Stimulated activated CD4-positive, alpha-beta T cell treated with anti-CD3 and anti-CD28 coated beads, Interleukin-2, amount 100 ng/mL, for 4 hours (primary cell): ENCODE measurements at places on chromosomes 7 and 10.

GRCh38 chr10:806451-807162 is 117.1 kb upstream of the DIP2C start:
- no peak for DNase-seq

DNA sequence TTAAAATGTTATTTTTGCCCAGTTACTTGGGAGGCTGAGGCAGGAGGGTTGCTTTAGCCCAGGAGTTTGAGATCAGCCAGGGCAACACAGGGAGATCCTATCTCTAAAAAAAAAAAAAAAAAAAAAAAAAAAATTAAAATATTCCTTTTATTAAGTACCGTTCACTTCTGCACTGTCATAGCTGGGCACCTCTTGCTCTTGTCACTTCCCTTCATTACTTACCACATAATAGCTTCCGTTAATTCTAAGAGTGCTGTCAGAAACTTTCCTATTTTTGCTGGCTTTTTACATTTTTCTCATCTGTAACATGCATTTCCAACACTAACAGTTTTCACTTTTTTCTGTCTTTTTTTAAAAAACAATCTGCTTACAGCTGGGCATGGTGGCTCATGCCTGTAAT is 132.9 kb downstream of the PIP4K2A start:
- DNase-seq, result no peak

GRCh38 chr7:78953090-78953489 is 500.4 kb downstream of the MAGI2 start:
- DNase-seq, result no peak

DNA sequence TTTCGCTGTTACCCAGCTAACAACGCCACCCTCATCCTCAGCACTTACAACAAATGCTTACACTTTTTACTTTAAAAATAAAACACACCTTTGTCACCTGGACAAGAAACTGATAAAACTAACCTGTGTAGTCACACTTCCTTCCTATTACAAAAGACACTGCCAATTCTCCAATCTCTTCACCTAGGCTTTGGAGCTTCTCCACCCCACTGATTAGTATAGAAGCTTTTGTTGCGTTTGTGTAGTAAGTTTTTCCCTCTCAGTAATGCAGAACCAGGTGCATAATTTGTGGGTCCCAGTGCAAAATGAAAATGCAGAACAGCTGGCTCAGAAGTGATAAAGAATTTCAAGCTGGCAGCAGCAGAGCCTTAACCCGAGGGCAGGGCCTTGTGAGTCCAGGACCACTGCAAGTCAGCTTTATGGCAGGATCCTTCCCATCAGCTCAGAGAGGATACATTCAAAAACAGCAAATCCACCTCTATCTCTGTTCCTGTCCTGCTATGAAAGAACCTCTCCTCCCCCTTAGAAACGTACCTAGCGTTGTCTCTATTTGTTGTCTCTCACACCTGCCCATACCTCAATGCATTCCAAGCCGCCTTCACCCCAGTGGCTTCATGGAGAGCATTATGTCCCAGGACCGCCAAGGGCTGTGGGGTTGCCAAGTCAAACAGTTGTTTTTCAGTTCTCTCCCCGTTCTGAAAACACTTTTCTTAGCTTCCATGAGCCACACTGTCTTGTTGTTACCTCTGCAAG is 40.3 kb upstream of the EGFR start:
- no peak for DNase-seq

DNA sequence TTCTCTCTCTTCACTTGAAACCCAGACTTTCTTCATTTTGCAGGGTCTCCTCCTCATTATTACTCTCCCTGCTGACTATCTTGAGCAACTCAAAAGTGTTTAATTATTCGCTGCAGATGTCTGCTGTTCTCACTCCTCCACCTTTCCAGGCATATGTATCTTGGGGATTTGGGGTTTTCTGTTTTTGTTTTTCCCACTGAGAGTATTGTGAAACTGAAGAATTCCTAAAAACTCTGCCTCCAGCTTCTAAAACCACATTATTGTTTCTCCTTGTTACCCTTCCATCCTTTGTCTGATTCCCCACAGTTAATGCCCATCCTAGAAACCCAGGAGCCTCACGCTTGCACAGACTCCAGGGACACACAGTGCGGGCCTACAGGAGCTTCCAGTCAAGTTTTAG is 51.3 kb downstream of the WNT2 start:
- DNase-seq, result no peak

DNA sequence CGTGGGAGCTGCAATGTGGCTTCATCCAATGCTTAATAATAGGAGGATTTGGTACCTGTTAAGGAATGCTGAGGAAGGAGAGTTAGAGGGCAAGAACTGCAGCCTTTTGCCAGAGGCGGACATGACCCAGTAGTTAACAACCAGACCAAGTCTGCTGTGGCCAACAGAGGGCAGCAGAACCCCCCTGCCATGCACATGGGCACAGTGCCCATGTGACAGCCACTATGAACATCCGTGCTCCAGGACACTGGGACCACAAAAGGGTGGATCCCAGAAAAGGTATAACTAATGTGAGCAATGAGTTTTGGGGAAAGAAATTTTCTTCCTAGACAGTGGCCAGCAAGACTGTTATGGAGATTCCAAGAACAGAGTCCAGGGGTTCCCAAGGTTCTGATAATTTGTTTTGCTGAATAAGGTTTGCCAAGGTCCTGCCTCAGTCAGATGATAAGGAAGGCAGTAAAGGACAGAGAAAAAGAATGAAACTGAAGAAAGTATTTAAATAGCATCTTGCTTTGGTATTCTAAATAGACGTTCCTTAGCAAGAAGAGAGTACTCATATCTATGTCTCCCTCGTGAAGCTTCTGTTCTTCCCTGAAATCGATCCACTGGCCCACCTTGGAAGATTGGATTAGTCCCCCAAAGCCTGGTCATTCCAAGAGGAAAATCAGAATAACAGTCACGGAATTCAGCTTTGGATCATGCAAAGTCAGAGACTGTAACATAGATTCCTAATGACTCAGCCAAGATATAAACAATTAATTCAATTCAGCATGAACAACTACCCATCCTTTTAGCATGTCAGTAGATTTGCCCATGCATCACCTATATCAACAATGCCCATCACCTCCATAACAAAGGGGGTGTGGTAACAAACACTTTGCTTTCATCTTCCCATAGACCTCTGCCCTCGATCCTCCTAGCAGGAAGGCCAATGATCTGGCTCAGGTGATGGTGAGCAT is 56.0 kb downstream of the LGI1 start:
- DNase-seq, result peak; percentile 6

DNA sequence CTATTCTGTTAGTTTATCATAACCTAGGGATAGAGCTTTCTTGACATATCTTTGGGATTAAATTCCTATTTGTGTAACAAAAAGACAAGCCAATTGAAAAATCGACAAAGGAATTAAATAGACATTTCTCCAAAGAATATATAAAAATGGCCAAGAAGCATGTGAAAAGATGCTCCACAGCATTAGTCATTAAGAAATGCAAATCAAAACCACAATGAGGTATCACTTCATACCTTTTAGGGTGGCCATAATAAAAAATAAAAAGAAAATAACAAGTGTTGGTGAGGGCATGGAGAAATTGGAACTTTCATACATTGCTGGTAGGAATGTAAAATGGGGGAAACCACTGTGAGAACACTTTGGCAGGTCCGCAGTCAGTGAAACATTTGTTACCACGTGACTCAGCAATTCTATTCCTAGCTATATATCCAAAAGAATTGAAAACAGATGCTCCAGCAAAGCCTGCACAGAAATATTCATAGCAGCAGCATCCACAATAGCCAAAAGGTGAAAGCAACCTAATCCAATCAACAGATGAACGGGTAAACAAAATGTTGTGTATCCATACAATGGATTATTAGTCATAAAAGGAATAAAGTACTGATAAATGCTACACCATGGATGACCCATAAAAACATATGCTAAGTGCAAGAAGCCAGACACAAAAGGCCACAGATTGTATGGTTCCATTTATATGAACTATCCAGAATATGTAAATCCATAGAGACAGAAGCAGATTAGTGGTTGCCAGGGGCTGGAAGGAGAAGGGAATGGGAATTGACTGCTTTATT is 20.5 kb downstream of the SPAG6 start:
- DNase-seq, result no peak

GRCh38 chr7:43546231-43546630 is 36.7 kb upstream of the STK17A start:
- DNase-seq, result no peak

DNA sequence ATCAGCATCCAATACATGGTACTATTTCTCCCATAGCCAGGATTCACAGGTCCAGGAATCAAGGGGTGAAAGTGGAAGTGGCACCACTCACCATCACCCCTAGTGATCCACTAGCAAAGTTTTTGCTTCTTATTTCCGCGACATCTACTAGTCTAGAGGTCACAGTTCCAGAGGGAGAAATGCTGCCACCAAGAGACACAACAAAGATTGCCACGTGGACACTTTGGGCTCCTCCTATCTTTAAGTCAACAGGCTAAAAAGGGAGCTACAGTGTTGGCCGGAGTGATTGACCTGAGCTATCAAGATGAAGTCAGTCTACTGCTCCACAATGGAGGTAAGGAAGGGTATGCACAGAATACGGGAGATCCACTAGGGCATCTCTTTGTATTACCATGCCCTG is 178.2 kb downstream of the AKR1D1 start:
- DNase-seq, result no peak

DNA sequence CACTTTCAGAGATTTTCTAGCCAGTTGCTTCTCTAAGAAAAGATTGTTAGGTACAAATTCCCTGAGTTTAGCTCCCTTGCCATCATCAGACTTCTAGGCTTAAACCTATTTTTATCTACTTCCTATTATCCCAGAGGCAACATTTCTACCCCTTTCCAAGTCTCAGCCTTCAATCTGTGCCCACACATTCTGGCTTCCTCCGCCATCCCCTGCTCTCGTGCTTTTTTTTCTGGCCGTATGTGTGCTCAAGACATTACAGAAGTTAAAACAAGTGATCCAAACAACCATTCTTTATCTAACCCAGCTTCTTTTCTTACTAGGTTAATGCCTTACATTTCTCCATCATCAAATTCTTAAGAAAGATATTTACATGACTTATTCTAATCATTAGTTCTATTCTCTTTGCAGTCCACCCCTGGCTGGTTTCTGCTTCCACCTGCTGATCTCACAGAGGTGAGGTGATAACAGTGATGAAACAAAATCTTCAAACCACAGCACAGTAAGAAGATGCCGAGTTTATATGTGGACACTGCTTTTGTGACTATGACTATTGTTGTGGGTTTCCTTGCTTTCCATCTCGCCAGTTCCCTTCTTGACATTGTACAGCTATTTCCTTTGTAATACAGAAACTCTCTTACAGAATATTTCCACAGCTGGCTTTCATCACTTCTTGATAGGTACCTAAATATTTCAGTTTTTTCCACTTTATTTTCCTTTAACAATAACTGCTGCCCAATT is 18.3 kb upstream of the CDK6 start:
- no peak for DNase-seq

GRCh38 chr7:152464312-152465118 is 28.7 kb upstream of the KMT2C start:
- DNase-seq, result peak; percentile 38

GRCh38 chr10:75097666-75098285 is 13.7 kb upstream of the SAMD8 start:
- DNase-seq, result no peak

GRCh38 chr7:92034116-92034515 is 93.5 kb downstream of the AKAP9 start:
- DNase-seq, result no peak

DNA sequence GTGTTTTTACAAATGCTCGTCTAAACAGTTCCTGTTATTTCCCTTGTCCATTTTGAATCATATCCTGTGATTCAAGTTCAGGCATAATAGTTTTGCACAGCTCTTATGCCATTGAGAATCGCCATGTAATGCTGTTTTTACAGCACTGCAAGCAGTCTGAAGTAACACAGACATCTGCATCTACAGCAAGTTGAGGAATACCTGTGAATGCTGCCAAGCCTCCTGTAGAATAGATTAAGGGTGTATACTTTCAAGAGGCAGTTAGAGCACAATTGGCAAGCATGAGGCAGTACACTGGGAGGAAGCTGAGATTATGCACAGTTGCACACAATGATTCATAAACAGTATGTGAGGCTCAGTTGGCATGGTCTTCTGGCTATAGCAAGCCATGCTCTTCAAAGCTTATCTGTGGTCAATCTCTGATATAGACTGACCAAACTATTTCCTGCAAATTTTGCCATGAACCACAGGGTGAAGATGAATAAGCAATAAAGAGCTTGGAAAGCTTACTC is 121.9 kb upstream of the AKR1E2 start:
- no peak for DNase-seq

DNA sequence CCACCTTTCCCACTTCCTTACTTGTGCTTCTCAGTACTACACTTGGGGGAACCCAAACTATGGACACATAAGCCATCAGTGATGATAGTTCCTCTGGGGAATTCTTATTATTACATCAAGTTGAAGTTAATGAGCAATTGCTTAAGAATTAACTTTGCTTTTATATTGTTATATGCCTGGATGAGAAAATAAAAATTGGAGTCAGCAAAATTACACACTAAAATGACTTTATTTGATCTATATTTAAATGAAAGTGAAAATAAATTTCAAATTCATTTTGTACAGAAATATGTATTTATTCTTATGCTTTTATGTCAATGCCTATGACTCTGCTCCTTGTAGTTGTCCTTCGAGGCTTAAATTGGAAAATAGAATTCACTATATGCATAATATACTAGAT is 149.4 kb upstream of the KCND2 start:
- DNase-seq, result no peak

GRCh38 chr7:98910427-98910826 is 32.1 kb downstream of the TRRAP start:
- no peak for DNase-seq

- no peak for DNase-seq
Observed at GRCh38 chr7:28348636-28349035, 63.7 kb upstream of the CREB5 start.

GRCh38 chr10:129057856-129058663 is 409.0 kb upstream of the MGMT start:
- DNase-seq, result no peak

GRCh38 chr7:76259124-76260093 is 43.1 kb upstream of the HSPB1 start:
- DNase-seq, result no peak

DNA sequence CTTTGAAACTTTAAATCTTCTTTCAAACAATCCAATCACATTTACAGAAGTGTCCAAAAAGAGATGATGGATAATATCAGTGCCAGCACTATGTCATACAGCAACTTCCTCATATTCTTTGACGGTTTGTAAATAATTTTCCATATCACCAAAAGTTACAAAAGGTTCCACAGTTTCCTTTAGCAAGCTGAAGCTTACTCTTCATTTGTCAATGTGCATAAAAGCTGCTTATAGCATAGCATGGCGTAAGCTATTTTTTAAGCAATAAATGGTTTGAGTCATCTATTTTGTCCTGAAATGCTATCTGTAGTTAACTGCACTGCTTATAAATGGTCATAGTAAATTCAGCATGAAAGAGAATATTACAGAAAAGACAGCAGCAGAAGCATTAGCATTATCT is 95.1 kb downstream of the ETV1 start:
- DNase-seq, result no peak

GRCh38 chr10:110516815-110517492 is 19.2 kb downstream of the DUSP5 start:
- no peak for DNase-seq

GRCh38 chr10:25661632-25662031 is 272.4 kb upstream of the MYO3A start:
- no peak for DNase-seq
